ENCODE measurements at places on chromosomes 4 and X. TPM values are rescaled to one million over a fixed set of nuclear protein-coding genes. Genes with fewer than 3 reads are reported as not detected.

Gene PPEF2
- under 0.01 TPM for total RNA-seq

Gene POLN
- 1.3 TPM for total RNA-seq

Gene TCEAL7
- 0.22 TPM for total RNA-seq

Gene OTC
- 1.2 TPM for total RNA-seq

Gene TBC1D9
- 66.7 TPM for total RNA-seq

Gene TKTL1
- not detected for total RNA-seq

Gene SORCS2
- total RNA-seq = under 0.01 TPM

Gene PCDH10
- total RNA-seq = 0.22 TPM

- DNase-seq = no peak
Measured at GRCh38 chrX:22882543-22882942, 117.2 kb upstream of the DDX53 start.

DNA sequence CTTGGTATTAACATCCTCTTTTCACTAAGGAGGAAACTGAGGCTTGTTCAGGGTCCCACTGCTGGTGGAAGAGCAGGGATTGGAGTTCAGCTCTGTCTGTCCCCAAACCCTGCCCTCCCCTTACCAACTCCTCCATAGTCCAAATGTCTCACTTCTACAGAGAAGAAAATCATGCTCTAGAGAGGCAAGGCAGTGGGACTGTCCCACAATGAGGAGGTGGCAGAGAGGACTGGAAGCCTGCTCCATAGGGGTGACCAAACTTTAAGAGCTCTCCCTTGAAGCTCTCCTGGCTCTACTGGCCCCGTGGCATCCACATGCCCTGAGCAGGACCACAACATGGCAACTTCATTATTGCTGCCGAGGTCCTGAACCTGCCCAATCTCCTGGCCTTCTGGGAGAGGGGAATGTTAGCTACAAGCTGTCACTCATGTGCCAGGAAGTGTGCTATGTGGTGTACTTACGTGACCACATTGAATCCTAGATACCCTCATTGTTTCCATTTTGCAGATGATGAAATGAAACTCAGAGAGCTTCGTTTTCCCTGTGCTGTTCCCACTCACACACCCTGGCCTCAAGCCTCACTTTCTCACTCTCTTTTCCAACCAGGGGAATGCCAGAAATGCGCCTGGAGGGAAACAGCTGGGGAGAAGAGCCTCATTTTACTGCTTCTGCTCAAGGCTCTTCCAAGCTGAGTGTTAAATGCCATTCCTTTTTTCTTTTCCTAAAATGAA lies 71.5 kb downstream of the ANAPC4 start:
- DNase-seq = peak; percentile 71

DNA sequence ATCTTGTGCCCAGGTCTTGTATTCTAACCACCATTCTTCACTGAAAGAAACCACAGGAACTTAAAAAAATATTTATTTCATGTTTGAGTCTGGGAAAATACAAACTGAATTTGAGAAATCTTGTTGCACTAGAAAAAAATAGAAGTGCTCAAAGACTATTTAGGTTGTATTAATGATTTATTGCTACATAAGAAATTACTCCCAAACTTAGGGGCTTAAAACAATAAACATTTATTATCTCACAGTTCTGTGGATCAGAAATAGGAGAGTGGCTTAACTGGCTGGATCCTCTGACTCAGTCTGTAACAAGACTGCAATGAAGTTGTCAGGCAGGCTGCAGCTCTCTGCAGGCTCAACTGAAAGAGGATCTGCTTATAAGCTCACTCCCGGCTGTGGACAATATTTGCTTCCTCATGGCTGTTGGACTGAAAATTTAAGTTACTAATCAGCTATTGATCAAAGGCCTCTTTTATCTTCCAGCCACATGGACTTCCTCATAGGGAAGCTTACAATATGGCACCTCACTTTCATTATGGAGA lies 295.4 kb upstream of the FAM241A start:
- DNase-seq = no peak

DNA sequence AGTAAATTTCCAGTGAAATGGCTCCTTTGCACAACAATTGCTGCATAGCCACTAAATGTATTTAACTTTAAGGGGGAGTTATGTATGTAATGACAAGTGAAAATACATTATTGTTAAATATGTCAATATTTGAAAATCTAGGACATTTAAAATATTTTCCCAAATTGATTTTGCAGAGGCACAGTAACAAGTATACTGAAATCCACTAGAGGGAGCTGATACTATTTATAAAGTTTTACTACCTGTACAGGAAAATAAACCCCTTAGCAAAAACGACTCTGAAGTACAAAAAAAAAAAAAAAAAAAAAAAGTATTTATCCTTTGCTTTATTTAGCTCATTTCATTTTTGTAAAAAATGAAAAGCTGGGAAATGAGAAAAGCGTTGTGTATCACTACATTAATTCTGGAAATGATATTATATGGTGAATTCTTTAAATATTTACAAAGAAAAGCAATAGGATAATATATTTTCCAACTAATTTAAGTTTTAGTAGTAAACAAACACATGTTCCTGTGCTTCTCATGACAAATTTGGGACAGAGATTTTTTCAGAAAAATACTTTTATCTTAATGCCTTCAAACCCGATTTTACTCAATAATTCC lies 727.7 kb downstream of the DMD start:
- DNase-seq = no peak

Measured in lung microvascular endothelial cell (primary cell).